ENCODE measurements at places on chromosomes 11 and 22. TPM values are rescaled to one million over a fixed set of nuclear protein-coding genes. Genes with fewer than 3 reads are reported as not detected.

DNA sequence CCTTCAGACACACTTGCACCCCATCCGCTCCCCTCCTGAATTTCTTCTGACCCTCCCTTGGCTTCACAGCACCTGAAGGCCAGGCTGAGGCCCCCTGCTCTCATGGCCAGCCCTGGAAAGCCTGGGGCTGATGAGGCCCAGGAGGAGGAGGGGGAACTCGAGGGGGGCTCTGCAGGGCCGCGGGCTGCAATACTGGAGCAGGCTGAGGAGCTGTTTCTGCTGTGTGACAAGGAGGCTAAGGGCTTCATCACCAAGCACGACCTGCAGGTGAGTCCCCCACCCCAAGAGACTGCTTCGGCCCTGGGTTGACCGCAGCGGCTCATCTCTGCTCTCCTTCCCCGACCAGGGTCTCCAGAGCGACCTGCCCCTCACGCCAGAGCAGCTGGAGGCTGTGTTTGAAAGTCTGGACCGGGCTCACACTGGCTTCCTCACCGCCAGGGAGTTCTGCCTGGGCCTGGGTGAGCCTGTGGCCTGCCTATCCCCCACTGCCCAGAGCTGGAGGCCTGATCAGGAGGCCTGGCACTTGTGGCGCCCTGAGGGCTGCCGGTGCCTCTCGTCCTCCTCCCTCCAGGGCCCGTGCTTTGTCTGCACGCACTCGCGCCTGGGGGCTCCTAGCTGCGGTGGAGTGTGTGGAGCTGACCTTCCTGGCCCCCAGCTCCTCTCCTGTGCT lies 922 bp downstream of the CRACR2B start:
- DNase-seq = no peak

GRCh38 chr11:2390091-2390724 lies 10.3 kb upstream of the TSSC4 start:
- DNase-seq = no peak

DNA sequence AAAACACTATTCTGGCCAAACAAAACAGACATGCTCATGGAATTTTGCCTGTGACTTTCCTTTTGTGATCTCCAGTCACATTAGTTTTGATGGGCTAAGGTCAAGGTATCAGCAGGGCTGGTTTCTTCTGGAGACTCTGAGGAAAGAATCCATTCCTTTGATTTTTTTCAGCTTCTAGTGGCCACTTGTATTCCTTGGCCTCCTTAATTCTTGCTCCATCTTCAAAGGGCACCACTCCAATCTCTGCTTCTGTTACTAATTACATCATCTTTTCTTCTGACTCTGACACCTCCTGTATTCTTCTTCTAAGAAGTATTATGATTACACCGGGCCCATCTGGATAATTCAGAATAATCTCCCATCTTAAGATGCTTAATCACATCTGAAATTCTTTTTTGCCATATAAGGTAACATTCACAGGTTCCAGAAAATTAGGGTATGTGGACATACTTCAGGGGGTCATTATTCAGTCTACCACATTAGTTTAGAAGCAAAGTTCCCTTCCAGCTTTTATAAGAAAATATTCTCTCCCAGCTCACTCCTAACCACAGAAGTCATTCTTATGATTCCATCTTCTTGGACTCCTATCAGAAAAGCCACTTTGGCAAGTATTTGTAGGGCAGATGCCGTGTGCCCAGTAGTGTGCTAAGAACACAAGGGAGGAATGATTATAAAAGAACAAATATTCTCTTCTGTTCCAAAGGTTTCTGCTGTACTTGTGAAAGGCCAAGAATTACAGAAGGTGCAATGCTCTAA lies 56.4 kb upstream of the FSHB start:
- DNase-seq = no peak

The DTX4 gene
- total RNA-seq = 3.0 TPM

DNA sequence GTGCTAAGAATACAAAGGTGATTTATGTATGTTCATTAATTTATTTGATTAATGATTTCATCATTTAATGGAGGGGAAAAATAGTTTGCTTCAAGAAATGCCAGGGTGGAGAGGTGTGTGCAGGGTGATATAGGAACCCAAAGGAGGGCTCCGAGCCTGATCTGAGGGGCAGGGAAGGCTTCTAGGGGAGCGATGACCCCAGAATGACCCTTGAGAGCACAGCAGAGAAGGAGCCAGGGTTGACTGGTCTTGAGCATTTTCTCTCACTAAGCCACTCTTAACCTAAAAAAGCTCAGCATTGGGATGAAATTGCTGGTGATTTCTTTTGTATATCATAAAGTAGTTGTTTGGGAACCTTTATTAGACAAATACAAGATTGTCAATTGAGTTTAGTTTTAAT lies 35.1 kb downstream of the HIPK3 start:
- DNase-seq = no peak

DNA sequence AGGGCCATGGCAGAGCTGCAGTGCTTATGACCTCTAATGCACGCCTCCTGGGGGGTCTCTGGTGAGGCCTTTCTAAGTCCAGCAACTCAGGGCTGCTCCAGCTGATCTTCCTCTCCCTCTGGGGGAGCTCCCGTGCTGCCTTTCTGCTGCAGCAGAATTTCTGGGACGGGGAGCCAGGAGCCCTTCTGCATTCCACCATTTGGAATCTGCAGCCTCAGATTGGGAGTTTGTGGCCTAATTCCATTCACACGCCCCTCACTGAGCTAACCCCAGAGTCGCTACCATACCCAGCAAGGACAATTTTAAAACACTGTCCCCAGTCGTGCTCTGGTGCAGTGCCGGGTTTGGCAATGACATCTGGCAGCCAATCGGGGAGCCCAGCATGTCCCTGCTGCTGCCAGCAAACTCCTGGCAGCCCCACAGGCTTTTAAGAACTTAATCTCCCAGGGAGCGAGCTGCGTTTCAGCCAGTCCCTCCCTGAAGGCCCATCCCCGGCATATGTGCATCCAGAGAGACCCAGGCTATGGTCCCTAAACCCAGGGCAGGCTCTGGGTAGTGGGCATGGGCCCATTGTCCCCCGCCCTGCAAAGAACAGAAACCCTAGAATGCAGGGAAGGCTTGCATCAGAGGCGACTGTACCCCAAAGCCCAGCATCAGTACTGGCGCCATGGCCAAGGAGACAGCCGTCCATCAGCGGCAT lies 4.7 kb downstream of the SHANK2 start:
- no peak for DNase-seq

GRCh38 chr11:32184723-32185376 lies 94.0 kb downstream of the RCN1 start:
- DNase-seq = no peak

DNA sequence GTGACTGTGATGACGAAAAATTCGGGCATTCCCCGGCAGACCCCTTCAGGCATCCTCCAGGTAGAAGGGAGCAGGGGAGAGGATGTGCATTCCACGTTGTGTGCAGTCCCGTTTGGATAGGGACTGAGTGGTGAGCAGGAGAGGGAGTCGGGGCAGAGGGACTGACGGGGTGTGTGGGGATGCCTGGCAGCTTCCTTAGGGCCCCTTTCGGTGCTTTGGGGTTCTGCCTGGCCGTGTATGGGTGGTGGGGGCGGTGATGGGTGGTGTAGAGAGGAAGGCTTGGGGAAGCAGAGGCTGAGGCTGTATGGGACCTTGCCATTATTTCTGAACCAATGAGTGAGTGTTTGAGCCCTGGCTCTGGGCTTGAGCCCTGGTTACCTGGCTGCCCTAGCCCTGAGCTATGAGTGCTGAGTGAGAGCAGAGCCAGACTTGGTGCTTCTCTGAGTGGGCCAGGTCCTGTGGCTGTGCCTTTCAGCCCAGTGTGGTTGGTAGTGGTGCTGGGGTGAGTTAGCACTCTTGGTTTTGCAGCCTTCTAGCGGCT lies 914 bp downstream of the INPPL1 start:
- DNase-seq = no peak

- DNase-seq = no peak
Measured at GRCh38 chr11:2382936-2383851, 6.1 kb downstream of the CD81 start.

- DNase-seq = no peak
Measured at GRCh38 chr11:30735946-30736345, 149.8 kb upstream of the MPPED2 start.

GRCh38 chr11:45252134-45252856 lies 33.8 kb downstream of the SYT13 start:
- DNase-seq = no peak

- no peak for DNase-seq
Measured at GRCh38 chr11:8098879-8099278, 17.9 kb downstream of the TUB start.

DNA sequence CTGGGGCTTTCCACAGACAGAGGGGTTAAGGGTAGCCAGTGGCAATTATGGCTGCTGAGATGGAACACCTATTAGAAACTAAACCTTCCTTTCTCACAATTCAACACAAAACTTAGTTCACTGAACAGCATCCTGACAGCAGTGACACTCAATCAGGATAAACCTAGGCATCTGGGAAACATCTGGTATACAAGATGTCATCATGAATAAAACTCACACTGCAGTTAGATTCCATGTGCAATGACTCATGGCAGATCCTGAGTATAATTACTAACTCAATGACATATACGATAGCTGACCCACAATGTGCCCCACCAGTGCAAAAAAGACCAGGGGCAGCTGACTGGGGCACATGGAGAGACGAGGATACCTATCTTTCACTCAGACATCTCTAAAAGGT lies 17.7 kb downstream of the RBFOX2 start:
- no peak for DNase-seq

DNA sequence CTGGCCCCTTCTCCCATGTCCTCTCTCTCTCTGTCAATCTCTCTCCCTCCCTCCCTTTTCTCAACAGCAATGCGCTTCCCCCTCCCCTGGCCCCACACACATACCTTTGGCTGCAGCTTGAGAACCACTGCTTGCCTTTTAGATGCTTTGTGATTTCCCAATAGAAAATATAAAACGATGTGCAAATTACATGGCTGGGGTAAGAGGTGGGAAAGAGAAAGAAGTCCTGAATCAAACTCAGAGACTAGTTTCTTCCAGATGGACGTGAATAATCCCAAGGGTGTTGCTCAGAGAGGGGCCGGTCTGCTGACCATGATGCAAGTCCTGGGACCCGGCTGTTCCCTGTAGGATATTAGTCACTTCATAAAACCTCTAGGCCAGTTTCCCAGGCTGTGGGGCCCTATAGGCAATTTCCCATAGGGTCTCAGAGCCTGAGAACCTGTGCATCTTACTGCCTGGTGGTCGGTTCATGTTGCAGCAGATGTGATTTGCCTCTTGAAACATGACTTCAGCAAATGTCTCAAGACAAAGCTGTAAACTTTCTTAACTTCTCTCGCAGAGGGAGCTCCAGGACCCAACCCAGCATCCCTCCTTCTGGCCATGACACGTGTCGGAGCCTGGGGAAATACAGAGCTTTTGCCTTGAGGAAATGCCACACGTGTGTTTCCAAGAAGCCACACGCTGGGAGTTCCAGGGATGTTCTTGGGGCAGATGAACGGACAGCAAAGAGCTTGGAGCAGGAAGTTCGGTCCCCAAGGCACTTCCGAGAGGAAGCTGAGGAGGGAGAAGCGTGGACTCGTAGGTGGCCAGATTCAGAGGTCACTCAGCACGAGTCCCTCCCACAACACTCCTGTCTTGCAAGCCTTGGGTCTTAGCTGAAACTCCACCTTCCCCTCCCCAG lies 34.5 kb upstream of the ETS1 start:
- no peak for DNase-seq

The CBLIF gene
- total RNA-seq = not detected

DNA sequence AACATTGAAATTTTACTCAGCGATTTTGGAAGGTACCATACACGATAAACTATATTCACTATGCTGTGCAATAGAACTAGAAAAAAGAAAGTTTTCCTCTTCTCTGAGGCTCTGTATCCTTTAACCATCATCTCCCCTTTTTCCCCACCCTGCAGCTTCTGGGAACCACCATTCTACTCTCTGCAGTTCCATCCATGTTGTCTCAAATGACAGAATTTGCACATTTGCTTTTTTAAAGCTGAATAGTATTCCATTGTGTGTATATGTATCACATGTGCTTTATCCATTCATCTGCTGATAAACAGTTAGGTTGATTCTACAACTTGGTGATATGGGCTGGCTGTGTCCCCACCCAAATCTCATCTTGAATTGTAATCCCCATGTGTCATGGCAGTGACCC lies 21.2 kb downstream of the TMEM123 start:
- DNase-seq = no peak

DNA sequence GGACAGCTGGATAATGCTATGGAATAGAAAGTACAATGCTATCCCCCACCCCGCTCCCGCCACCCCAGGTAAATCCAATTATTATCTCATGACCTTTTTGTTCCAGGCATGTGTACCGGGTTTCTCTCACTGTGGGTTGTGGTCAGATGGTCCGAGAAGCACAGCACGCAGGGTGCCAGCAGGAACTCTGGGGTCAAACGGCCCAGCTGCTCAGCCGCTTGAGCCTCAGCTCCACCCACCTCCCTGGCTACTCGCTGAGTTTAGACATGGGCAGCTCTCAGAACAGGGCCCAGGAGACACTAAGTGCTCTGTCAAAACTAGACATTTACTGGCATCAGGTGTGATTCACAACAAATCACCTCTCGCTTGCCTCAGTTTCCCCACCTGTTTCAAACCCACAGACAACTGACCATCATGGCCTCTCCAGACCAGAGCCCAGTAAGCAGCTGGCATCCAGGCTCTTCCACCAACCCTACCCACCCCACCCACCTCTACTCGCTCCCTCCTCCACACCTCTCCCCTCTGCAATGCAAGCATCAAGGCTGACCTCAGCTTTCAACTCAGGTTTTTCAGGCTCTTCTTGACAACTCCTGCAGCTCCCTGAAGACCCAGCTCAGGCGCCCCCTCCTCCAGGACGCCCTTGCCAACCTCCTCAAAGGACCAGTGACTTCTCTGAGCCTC lies 13.0 kb upstream of the MFNG start:
- no peak for DNase-seq

DNA sequence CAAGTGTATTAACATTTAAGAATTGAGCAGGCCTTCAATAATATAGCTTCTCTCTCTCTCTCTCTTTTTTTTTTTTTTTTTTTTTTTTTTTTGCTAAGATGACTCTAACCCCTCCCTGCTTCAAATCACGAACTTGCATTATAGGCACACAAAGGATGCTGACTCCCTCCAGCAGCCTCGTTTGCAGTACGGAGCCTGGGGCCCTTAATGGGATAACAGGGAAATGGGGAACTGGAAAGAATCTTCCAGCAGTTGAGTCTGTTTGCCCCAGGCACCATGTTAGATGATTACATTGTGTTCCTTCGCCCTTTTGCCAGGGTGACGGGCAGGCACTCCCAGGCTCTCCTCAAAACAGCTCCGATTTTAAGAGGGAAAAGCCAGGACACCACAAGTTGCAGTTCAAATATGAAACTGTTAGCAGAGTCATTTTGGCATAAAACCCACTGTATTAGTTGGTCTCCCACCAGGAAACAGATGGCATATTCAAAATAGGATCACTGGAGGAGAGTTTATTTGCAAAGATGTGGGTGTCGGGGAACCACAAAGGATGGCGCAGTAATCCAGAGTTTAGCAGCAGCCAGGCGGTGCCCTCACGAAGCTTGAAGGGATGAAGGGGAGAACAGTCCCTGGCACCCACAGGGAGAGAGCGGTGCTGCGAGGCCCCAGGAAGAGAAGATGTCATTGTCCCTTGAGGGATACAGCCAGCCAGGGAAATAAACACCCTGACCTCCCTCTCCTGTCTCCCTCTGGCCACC lies 26.5 kb upstream of the TREH start:
- DNase-seq = no peak

The ARHGAP20 gene
- total RNA-seq = 0.12 TPM

Data from epithelial cell of proximal tubule (primary cell).